ENCODE measurements at places on chromosomes 7 and 10. TPM values are rescaled to one million over a fixed set of nuclear protein-coding genes. Genes with fewer than 3 reads are reported as not detected.

- peaks cover 26% of the 10 kb centered on the region for H3K4me1 ChIP-seq
- H3K36me3 ChIP-seq = no peaks in the 10 kb centered on the region
- peaks cover 4% of the 10 kb centered on the region for H3K27me3 ChIP-seq
- no peak for DNase-seq
- H3K27ac ChIP-seq = peak within 1 kb of the TSS; percentile 93
These were observed at the start of gene KMT2C for GRCh38 chr7:152435384-152436110. KMT2C (minus strand) TSS chr7:152436003; CDS start chr7:152435786, 217 bp downstream.

- no peak overlapping the region for H3K4me3 ChIP-seq
- no peaks in the 10 kb centered on the region for H3K27me3 ChIP-seq
- peaks cover 7% of the 10 kb centered on the region for H3K4me1 ChIP-seq
- no peak overlapping the region for H3K27ac ChIP-seq
These were observed 112.3 kb downstream of the VTI1A start for GRCh38 chr10:112559349-112559748.

DNA sequence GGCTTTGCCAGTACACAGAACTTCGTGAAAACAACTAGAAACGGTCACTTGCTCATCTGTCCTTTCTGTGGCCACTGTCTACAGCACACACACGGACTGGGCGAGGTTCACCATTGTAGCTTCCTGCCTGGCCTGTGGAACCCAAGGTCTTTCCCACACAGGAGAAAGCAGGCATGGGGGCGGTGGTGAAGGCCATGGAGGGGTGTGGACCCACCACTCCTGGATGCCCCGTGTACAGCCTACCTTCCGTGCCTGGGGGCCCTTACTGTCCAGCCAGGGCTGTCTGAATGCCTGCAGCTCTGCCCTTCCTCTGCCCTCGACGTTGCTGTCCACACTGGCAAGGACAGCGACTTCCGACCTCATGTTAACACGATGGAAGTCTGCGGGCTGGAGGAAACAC is 108.8 kb downstream of the PRPF18 start:
- no peak for DNase-seq
- H3K4me1 ChIP-seq = peaks cover 20% of the 10 kb centered on the region
- peaks cover 56% of the 10 kb centered on the region for H3K36me3 ChIP-seq
- no peak overlapping the region for H3K4me3 ChIP-seq
- H3K27ac ChIP-seq = no peak overlapping the region

GRCh38 chr10:71852355-71852937 is 1.4 kb upstream of the PSAP start:
- no peak for DNase-seq
- H3K36me3 ChIP-seq = peaks cover 19% of the 10 kb centered on the region
- H3K27ac ChIP-seq = no peak overlapping the region
- H3K27me3 ChIP-seq = peaks cover 5% of the 10 kb centered on the region
- H3K4me3 ChIP-seq = no peak overlapping the region
- H3K4me1 ChIP-seq = peaks cover 37% of the 10 kb centered on the region

GRCh38 chr10:6406220-6407033 is 173.6 kb downstream of the PRKCQ start:
- no peak overlapping the region for H3K4me3 ChIP-seq
- peaks cover 10% of the 10 kb centered on the region for H3K27me3 ChIP-seq
- peak; percentile 28 for DNase-seq
- H3K27ac ChIP-seq = no peak overlapping the region

Gene ADIRF
- 149 TPM for total RNA-seq

Gene OR6B1
- not detected for total RNA-seq

Gene ZNF503
- total RNA-seq = 14.2 TPM

Gene GATA3
- not detected for total RNA-seq

Gene OR2A5
- not detected for total RNA-seq

Gene GNAT3
- total RNA-seq = not detected
